ENCODE measurements at places on chromosomes 3 and 15.

GRCh38 chr3:20808864-20809263, 622.9 kb upstream of the SGO1 start:
- no peak for DNase-seq

DNA sequence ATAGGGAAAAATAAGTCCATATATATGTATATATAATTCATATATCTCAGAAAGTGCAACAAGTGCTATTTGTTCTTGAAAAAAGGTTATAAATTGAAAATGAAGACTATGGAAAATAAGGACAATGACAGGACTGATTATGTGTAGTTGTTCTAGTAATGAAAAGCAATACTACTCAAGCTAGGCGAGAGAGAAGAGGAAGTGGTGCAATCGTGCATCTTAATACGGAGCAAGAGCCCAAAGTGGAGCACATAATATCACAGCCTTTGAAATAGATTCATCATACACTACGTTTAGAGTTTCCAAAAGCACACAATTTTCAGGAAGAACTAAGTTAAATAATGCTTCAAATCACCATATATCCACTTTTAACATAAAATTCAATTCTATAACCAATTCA, 87.9 kb downstream of the ULK4 start:
- DNase-seq = no peak

GRCh38 chr3:52890735-52891134, 6.6 kb downstream of the STIMATE start:
- no peak for DNase-seq

GRCh38 chr3:150277444-150277843, 130.7 kb upstream of the TSC22D2 start:
- no peak for DNase-seq

DNA sequence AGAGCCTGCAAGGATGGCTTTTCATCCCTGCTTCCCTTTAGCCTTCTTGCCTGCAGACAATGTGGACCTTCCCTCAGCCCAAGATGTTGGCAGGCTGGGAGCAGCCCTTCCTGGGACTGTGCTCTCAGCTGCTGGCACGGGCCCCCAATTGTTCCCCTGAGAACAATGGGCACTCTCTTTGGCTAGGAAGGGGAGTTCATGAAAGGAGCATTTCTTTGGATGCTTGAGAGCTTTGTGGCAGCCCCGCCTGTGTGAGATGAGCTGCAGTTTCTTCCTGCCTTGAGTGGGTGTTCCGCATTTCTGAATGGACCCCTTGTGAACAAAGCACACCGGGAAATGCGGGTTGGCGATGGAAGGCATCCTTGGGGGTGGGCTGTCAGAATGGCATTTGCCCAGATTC, 35.0 kb upstream of the BSN start:
- no peak for DNase-seq

DNA sequence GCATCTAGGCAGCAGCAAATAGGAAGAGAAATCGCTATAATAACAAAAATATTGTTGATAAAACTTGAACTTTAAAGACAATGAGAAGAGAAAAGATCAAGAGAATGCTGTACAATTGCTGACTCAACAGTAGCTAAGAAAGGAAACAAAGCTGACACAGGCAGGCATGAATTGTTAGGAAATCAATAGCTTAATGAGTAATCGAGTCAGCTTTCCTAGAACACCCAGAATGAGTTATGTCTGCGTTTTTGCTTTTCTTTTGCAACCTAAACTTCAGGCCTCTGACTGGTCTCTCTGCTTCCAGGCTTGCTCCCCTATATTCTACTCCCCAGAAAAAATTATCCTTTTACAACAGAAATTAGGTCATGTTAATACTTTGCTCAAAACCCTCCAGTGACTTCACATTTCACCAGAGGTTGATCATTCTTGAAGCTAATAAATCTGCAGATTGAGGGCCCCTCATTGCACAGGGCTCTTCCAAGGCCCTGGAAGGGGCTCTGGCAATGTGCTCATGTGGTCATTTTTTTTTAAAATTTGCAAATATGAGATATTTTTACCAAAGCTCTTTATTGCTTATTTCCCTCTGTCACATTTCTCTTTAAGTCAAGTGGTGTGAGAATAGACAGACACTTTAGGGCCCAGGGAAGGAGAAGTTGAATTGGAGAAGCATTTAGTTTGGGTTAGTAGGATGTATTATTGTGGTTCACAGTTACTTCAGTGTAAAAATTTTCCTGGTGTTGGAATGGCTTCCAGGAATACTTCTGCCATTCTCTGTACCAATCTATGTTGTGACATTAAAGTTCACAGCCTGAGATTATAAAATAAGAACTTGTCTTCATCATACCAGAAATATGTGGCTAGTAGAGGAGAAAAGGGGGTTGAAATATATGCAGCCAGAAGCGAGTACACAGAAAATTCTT, 116.3 kb downstream of the TMCO5A start:
- DNase-seq = no peak

GRCh38 chr3:185207931-185208746, 45.7 kb downstream of the EHHADH start:
- DNase-seq = no peak

DNA sequence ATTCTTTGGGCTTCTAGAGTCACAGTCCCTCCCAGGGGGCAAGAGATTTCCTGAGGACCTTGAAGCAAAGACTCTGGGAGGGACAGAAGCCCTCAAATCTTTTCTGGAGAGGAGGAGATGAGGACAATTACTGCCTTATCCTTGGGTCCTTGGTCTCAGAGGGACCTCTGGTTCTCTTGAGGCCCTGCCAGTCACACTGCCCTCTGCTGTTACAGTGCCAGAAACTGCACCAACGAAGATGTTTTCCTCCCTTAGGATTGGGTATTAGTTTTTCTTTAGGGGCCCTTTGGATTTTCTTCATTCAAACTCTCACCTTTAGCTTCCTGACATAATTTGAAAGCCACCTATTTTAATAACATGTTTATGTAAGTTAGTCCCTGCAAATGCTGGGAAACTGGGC, 58.2 kb upstream of the SCN5A start:
- no peak for DNase-seq
